Cortex of kidney (tissue), 1 donor: ENCODE measurements at places on chromosomes 2 and 18.

GRCh38 chr2:235063471-235063961, 111.7 kb downstream of the SH3BP4 start:
- DNase-seq = no peak

DNA sequence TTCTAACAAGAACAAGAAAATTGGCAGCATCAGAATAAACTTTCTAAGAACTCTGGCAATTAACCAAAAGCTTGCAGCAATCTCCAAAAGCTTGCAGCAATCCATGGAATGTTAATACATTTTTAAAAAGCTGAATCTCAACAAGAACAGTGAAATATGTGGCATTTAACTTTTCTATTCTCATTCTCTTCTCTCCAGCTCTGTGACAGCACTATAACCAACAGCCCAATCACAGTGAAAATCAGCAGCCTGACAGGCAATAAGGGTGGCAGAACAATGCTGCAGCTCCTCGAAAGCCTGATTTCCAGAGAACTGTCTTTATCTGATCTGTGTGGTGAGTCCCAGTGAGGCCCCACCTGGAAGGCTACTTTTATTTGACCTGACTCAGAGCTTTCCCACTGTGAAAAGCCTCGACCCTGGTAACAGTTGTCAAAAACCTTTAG, 60.0 kb downstream of the TMEM131 start:
- no peak for DNase-seq

GRCh38 chr2:219443016-219443696, 8.5 kb downstream of the SPEG start:
- no peak for DNase-seq

- DNase-seq = no peak
Observed at GRCh38 chr2:240561325-240561971, 1.3 kb downstream of the DUSP28 start.

DNA sequence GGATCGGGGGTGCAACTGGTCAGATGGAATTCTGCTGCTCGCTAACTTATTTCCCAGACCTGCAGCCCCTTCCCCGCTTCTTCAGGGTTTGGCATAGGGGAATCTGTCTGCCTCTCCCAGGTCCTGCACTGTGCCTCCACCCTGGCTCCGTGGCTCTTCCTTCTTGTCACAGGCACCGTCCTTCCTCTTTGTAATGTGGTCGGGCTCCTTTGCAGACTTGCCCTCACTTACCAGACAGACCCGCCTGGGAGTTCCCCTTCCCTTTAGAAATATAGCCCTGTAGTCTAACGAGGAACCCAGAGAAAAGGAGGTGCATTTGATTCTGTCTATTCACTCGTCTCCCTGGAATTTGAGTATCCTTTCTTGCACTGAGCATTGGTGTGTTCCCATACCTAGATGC, 63.9 kb upstream of the PAX8 start:
- no peak for DNase-seq

DNA sequence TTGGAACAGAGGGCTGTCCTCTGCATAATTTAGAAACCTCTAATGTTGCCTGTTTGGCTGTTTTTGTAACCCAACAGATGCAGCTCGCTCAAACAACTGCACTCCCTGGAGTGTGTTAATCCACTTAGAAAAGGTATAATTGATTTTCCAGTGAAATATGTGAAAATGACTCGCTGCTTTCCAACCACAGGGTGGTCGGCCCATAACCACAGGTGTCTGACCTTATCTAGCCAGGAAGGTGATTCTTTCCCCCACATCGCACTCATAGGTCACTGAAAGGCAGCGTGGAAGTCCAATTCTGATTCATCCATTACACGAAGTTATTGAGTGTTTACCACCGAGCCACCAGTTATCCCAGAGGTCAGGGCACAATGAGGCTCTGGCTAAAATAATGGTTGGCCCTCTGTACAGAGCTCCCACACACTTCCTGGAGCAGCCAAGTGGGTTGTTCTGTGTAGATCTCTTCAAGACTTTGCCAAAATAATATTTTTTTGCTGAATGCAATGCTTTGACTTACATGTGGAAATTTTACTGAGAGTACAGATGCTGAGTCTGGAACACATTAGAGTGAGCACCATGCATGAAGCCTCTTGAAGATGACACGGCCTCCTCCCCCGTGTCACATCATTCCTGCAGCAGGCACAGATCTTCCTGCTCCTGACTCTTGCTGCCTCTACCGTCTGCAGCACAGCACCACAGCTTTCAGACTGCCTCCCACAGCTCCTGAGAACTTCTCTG, 396.2 kb downstream of the ZNF516 start:
- no peak for DNase-seq

DNA sequence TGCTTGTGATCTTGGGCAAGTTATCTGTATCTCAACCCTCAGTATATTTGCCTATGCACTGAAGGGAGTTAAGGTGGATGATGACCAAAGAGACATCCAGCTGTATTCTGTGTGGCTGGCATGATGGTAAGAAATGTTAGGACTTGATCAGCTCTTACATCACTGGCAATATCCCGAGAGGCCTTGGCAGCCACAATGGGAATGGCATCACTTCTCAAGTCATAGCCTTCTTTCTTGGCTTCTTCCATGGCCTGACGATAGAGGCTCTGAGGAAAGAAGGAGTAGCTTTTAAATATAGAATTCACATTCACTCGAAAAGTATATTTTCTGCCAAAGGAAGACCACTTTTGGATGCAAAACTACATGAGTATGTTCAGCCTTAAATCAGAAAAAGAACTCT, 113.5 kb downstream of the NEB start:
- no peak for DNase-seq

DNA sequence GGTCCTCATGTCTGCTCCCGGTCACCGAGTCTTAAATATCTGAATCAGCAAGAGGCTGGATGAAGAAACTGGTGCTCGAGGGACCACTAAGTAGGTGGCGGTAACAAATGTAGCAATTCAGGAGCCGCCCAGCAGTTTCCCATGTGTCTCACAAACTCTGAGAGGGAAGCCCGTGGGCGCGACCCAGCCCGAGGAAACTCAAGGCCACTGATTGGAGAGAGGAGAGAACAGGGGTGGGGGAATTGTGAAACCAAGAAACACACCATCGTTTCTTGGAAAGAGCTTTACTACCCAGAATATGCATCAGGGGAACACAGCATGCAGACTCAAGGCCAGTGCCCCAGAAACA, 10.8 kb downstream of the MLPH start:
- no peak for DNase-seq

DNA sequence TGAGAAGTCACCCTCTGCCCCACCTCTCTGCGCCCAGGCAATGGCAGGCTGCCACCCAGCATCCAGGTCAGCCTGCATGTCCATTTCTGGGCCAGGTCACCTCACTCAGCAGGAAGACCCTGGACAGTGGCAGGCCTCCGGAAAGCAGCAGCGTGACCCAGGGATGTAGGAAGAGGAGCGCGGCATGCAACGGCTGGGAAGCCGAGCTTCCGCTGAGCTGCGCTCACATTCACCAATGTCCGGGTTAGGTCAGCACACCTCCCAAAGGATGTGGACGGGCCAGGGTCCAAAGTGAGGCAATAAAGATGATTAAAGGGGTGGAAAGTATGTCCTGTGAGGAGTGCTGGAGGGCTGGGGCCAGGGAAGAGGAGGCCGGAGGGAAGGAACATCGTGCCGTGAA, 174.5 kb downstream of the CTIF start:
- no peak for DNase-seq

DNA sequence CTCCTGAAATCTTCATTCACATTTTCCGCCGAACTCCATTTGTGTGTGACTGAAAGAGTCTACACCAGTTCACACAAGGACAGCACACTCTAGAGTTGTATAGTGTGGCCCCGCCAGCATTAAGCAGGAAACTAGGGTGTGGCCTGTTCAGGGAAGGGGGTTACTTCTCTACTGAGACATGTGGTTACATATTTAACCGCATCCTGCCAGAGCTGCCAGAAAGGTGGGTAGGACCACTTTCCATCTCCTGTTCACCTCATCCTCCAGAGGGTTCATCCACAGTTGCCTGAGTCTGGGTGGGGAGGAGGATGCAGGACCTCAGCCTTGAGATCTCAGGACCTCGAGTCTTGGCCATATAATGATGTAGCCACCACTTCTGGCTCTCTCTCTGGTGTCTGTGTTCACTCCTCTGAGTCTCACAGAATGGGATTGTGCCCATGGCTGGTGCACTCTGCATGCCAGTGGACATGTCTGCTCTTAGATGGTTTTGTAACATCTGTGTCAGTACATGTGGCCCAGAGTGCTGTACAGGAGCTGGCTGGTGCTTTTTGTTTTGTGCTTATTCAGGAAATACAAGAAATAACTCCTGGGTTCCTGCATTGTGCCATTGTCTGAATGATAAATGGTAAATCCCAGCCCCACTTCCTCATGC, 7.7 kb upstream of the SP140L start:
- no peak for DNase-seq

GRCh38 chr2:101357376-101357775, 29.9 kb downstream of the CREG2 start:
- DNase-seq = no peak

- no peak for DNase-seq
Observed at GRCh38 chr2:239145106-239145505, 255.7 kb downstream of the HDAC4 start.

GRCh38 chr18:73615506-73615905, 532.1 kb downstream of the FBXO15 start:
- DNase-seq = no peak

DNA sequence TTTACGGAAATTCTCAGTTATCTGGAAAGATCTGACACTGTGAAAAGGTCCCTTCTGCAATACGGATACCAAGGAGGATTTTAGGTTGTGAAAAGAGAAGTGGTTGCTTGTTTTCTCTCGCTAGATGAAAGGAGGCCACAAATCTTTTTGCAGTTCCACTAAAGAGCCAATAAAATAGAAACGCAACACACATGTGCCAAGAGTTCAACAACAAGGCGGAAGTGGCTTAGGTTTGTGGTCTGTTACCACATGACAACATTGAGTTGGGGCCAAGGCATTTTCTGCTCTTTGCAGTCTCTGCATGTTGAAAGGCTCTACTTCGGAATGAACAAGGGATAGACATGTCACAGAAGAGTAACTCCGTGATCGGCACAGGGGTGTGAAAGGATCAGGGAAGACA, 115.7 kb upstream of the OSR1 start:
- DNase-seq = no peak

GRCh38 chr2:30470426-30470825, 23.4 kb downstream of the LCLAT1 start:
- DNase-seq = no peak

DNA sequence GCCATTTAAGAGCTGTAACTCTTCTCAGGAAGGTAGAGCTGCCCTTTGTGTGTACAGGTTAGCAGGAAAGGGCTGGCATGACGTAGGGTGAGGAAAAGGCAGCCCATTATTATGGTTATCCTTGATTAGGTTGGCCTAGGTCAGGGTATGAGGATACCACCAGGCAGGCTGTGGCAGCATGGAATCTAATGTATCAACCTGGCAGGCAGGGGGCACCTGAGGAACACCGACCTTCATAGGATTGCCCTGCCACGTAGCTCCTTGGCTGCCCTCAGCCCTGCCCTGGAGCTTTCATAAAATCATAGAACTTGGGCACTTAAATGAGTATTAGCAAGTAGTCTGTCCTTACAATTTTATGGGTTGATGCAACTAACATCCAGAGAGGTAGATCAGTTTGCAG, 261.6 kb downstream of the LTBP1 start:
- no peak for DNase-seq

- DNase-seq = no peak
Observed at GRCh38 chr2:37776487-37776886, 105.0 kb upstream of the CDC42EP3 start.

DNA sequence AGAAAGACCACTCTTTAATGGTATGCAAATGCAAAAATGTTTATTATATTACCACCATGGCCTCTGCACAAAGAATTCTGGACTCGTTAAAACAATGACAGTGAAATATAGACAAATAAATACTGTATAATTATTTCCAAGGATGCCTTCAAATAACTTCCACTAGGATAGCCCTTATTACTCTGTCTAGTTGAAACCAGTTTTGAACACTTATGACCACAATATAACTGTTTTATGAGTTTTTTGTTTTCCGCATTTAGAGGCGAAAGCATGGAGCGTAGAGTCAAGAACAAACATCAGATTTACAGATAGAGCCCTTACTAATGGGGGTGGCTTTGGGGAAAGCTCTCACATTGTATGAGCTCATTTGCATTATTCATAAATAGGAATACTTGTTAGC, 559.5 kb downstream of the CNTNAP5 start:
- DNase-seq = no peak

DNA sequence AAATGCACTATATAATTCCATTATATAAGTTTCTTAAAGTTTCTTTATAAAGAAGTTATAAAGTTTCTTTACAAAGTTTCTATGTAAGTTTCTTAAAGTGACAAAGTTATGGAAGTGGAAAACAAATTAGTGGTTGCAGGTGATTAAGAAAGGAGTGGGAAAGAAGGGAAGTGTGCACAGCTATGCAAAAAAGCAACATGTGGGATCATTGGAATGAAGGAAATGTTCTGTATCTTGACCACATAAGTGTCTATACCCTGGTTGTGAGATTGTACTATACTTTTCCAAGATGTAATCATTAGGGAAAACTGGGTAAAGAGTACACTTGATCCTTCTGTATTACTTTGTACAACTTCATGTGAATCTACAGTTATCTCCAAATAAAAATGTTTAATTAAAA, 1541.1 kb downstream of the LRP1B start:
- no peak for DNase-seq

DNA sequence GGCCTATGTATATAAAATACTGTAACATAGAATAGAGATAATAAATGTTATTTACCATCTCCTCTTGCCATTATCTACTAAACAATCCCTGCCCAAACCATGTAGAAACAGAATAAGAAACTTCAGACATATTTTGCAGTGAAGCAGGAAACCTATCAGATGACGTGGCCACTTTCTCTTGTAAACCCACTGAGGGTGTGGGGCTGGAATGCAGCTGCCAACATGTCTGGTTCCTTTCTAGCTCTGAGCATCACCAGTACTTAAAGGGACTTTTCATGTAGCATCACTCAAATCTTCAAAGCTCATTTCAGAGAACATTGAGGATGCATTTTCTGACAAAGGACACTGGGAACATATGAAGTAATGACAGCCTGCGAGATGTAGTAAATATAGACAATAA, 251.8 kb downstream of the LPIN1 start:
- no peak for DNase-seq

GRCh38 chr2:55729136-55729685, 35.6 kb upstream of the PNPT1 start:
- DNase-seq = no peak

- DNase-seq = no peak
Observed at GRCh38 chr2:200788121-200788718, 23.5 kb upstream of the BZW1 start.
